ENCODE measurements at places on chromosomes 7 and 10.

- peak; percentile 48 for DNase-seq
Observed at GRCh38 chr7:100489824-100490223, 6.1 kb downstream of the NYAP1 start.

GRCh38 chr10:104333032-104333727 is 5.1 kb downstream of the ITPRIP start:
- peak; percentile 74 for DNase-seq

GRCh38 chr7:113431406-113431805 is 313.1 kb upstream of the SMIM30 start:
- DNase-seq = no peak

GRCh38 chr7:101947899-101948298 is 130.5 kb downstream of the CUX1 start:
- DNase-seq = no peak

DNA sequence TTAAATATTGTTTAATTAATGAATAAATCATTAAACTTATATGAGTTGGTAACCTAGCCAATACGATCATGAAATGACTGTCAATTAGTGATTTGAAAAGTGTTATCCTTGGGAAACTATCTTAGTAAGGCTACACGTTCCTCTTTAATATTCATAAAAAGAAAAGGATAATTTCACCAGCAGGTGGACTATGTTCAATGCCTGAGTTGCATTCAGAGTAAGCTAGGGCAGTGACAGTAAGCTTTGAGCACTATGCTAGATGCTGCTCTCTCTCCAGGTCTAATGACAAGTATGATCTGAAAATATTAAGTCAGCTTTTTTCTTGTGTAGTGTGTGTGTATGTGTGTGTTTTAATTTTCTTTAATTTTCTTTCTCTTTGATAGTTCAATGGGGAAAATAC is 486.3 kb upstream of the PCDH15 start:
- DNase-seq = no peak

DNA sequence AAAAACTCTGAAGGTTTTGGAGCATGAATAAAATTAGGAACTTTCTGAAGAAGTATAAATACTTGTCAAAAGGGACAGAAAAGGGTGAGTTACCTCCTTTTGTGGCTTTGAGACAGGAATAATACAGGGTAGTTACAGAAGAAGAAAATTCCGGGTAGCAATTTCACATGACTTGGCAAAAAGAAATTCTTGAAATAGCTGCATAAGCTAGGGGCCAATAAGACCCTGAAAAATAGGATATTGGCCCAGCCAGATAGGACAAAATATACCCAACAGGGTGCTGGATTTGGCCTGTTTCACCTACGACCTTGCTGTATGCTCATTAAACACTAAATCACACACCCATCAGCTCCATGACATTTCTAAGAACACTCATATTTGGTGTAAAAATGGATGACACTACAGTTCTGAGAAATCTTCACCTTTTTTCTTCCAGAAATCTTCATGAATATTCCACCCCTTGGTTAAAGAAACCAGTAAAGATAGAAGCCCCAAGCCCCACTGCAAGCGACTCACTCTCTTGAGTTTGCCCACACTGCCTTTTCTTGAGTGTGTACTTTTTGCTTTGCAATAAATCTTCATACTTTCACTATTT is 362.7 kb downstream of the SEMA3D start:
- DNase-seq = no peak

DNA sequence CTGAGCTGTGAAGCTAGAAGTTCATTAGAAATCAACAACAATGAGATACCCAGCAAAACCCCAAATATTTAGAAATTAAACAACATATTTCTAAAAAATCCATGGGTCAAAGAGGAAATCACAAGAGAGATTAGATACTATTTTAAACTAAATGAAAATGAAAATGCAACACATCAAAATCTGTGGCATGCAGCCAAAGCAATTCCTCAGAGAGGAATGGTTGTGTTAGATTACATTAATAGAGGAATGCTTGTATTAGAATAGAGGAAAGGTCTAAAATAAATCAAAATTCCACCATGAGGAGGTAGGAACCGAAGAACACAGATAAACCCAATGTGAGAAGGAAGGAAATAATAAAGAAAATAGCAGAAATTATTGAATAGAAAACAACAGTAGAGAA is 642.1 kb upstream of the GALNT17 start:
- DNase-seq = no peak
